ENCODE measurements at places on chromosomes 6 and 20.

GRCh38 chr6:34096193-34096592, 49.7 kb downstream of the GRM4 start:
- no peak for DNase-seq

GRCh38 chr6:107535626-107536025, 45.7 kb downstream of the SOBP start:
- no peak for DNase-seq

DNA sequence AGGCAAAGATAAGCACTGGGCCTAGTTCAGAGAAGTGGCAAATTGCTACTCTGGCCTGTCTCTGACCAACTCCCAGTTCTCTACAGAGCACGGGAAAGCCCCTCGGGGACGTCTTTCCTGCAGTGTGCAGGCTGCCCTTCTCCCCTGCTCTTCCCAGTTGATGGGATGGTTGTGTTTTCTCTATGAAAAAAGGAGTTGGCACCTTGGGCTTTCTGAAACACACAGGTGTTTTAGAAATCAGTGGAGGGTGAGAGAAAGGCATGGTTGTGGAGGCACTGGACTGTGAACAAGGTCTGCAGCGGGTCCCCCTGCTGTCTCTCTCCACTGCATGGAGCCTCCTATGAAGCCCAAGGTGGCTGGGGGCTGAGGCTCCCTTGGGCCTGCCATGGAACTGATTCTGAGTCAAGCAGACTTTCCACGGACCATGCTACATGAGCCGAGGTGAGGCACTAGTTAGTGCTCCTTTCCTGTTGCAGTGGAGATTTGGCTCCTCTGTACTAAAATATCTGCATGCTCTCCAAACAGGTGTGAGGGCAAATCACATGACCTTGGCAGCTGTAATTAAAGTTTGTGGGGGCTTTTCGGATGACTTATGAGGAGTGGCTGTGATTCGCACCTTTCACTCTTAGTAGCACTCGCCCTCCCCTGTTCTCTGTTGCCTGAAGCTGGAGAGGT, 16.3 kb downstream of the GTSF1L start:
- DNase-seq, result no peak

- no peak for DNase-seq
These were observed 17.1 kb upstream of the VSTM2L start for GRCh38 chr20:37885593-37886503.

- DNase-seq, result no peak
These were observed 299.0 kb downstream of the DOK5 start for GRCh38 chr20:54774426-54774825.

DNA sequence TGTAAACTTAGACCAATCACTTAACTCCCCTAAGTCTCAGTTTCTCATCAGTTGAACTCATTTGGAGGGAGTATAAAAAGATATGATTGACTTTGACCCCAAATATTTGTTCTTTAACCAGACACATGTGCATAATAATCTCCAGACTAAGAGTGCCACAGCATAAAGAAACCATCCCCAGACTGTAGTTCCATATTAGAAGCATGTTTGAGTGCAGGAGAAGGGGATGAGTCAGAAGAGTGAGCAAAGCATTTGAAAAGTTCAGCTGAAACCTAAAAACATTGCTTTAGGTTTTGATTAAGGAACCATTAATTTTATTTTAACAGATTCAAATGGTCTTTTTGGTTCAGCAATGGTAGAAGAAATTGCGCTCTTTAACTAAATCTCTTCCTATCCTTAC, 654.8 kb downstream of the UTRN start:
- no peak for DNase-seq
